ENCODE measurements at places on chromosomes 7 and 10.

DNA sequence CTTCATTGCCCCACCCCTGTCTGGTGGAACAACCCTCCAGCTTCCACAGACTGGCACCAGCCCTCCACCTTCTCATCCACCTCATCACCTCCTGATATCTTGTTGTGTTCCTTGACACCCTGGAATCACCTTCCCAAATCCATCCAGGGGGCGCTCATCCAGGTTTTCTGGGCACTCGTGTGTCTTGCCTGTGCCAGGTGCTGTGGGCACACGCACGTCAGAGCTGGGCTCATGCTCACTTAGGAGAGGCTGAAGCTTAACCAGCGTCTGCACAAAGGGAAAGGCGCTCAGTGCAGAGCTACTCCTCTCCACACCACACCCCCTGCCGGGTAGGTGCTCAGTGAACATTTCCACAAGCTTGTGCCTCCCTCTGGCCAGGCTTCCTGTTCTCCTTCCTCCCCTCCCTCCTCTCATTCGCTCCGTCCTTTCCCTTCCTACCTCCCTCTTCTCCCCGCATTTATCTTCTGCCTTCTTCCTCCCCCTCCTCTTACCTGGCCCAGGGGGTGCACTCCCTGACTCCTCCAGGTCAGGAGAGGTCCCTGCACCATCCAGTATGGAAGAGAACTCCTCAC, 4.8 kb downstream of the ADCYAP1R1 start:
- no peak for DNase-seq

DNA sequence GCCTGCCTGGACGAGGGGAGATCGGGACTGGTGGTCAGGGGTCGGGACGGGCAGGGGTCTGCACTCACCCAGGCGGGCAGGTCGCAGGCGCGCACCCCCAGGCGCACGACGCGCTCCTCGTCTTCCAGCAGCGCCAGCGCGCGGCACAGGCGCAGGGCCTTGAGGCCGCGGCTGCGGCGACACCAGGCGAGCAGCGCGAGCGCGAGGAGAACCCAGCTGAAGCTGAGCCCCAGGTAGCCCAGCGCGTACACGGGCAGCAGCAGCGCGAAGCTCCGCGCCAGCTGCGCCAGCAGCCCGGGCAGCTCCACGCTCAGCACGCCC, 328 bp downstream of the ESYT2 start:
- no peak for DNase-seq

GRCh38 chr7:26497801-26498596, 206.3 kb downstream of the SNX10 start:
- no peak for DNase-seq

DNA sequence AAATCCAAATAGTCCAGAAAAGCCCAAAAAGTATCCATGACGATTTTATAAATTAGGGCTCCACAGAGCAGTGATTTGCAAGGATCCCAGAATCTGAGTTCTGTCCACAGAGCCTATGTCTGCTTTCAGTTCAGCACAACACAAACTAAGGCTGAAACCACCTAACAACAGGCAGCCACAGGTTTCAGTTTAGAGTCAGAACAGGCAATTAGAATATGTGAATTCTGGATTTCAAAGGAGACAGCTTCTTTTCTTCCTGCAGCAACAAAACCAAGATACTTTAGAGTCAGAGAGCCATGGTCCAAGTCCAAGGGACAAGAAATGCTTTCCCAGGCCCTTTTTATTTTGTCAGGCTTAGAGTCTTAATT, 23.6 kb downstream of the IFIT3 start:
- DNase-seq: no peak

DNA sequence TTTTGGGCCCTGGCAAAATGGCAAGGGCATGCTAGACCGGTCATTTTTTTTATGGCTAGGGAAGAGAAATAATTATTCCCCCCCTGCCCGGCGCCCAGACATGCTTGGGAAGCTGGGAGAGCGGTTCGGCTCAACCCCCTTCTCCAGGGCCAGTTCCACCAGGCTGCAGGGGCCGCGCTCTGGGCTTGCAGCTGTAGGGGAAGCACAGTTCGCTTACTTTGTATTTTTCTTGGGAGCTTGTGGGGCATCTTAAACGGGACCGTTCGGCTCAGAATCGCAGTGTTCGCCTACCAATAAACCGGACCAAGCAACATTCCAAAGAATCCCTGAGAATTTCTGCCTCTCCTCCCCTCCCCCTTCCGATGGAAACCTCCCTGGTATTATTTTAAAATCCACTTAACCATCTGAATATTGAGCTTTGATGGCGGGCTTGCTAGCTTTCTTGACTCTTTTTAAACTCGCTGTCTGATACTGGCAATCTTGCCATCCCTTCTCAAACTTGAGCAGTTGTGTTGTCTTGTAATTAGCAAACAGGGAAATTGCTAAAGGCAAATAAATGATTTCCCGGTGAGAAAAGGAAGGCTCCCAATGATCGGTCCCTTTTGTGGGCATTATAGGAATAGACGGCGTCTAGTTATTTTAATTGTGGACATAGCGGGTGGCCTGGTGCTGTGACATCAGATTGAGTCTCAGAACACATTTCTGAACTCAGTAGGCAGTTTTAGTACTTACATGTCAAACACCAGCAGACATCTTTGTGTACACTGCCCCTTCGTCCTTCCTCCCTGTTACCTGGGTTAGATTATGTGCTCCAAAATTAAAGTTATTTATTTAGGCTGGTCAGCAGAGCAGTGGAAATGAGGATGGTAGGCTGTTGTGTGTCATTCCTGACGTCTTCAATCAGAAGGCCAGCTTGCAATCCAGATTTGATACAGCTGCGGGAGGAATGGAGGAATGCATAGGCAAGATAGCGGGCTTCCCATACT, 3.4 kb downstream of the TCF7L2 start:
- no peak for DNase-seq

GRCh38 chr10:121998462-121998861, 9.5 kb downstream of the TACC2 start:
- no peak for DNase-seq

GRCh38 chr10:30373596-30374327, 24.7 kb upstream of the MTPAP start:
- DNase-seq: no peak

DNA sequence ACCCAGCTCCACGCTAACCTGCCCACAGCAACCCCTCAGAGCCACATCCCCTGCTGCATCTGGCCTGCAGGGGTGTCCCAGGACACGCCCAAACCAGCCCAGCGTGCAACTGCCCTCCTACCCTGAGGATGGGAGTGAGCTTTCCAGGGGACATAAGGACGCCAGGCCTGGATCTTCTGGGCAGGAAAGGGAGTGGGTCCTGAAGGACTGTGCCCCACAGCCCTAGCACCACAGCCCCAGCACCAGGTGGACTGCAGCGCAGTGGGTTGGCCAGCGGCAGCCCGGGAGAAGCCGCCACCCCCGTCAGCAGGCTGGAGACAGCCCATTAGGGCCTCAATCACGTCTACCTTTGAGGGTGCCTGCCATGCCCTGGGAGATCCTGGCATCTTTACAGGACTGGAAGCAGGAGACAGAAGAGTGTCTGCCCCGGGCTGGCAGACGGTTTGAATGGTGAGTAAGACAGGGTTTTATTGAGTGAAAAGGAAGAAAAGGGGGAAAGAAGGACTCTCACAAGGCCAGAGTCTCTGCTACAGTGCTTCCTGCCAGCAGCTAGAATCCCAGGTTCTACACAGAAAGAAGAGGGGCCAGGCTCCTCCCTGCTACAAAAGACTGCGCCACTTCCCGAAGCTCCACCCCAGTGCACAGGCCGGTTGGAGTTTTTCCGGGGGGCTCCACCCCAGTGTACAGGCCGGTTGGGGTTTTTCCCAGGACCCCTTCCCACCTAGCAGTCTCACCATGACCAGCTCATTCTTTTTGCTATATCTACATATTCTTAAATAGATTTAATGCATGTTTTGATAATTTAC, 69.8 kb upstream of the KCTD7 start:
- no peak for DNase-seq

DNA sequence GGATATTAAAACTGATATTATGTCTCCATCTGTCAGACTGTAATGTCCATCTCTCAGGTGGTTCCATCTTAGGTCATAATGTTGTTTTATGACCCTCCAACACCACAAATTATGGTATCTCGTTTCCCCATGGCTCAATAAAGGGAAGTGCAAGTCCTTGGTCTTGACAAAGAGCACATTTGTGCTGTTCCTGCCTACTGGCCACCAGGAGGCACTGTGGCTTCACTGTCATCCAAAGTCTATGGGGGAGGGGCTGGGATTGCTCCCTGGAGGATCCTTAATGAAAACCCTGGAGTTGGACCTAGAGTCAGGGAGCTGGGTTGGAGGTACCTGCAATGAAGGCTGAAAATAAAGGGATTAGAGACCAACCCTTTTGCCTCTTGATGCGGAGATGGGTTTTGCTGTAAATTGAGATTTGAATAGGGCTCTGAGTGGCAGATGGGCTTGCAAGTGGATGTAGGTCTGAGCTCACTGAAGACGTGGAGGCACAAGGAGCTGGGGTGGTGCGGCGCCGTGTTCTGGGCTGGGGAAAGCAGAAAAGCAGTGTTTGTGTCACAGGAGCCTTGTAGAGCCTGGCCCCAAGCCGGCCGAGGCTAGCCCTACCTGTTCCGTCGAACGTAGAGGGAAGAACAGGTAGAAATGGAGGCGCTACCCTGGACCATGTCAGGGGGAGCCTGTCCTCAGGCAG, 180.5 kb upstream of the PRSS58 start:
- DNase-seq: no peak

DNA sequence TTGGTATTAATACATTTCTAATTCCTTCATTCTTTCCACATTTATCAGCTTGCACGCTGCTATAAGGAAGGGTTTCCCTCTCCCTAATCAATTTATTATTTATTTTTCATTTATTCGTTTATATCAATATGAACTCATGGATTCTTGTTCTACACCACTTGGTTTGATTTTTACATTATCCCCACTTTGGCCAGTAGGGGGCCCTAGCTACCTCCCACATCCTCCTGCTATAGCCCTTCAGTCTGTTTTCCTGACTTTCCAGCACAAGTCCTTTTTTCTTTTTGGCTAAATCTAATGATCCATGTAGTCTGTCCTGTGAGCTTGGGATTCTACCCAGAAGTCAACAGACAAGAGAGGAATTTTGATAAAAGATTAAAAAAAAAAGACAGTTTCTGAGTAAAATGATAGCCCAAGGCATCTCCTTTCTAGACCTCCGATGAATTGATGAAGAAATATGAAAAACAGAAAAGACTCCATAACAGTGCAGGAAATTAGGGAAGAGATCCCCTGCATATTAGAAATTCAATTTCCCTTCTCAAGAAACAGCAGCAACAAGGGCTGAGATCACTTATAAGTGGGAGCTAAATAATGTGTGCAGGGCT, 47.7 kb downstream of the LYZL2 start:
- DNase-seq: no peak

DNA sequence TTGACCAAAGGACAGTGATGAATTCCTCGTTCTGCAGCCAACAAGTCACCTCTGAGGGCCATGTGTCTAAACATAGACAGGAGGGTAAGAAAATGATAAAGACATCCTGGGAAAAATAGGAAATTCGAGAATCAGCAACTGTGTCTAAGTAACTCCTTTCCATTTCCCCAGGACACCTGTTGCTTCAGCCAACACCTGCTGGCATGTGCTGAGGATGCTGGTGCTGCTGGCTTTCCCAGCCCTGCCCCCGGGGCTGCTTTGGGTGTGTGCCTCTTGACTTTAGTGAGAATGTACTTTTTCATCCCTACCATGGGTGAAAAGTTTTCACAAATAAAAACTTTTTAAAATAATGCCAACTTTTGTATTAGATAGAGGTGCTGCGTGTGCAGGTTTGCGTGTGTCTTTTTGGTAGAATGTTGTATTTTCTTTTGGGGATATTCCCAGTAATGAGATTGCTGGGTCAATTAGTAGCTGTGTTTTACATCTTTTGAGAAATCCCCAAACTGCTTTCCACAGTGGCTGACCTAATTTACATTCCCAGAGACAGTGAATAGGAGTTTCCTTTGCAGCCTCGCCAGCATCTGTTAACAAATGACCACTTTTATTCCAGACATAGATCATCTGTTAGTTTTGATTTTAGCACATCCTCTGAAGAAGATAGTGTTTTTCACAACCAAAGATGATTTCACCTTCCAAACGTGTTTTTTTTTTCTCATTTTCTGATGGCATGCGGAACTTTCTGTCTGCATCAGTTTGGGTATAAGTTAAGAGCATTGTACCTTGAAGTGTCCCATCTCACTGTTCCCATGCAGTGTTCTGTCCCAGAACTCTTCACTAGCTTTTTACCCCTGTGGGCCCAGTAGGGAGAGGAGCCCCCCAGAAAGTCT, 104.2 kb upstream of the ACBD5 start:
- DNase-seq: no peak

- DNase-seq: no peak
Measured at GRCh38 chr7:69129524-69129923, 468.8 kb upstream of the AUTS2 start.

- peak; percentile 64 for DNase-seq
Measured at GRCh38 chr10:5692461-5693358, 8.1 kb downstream of the TASOR2 start.

DNA sequence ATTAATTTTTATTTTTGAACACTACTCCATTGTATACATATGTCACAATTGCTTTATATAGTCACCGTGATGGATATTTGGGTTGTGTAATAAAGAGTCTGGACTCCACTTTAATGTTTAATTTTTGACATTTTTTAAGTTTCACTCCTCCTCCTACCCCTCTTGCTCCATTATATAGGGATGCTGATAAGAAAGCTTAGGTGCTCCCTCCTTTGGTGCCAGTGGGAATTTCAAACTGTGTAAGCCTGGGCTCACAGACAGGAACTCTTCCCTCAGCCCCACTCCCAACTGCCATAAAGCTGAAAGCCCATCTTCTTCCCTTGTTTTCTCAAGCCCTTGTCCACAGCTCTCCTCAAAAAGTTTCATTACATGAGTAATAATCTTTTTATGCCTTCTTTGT, 47.6 kb downstream of the TWIST1 start:
- DNase-seq: no peak

DNA sequence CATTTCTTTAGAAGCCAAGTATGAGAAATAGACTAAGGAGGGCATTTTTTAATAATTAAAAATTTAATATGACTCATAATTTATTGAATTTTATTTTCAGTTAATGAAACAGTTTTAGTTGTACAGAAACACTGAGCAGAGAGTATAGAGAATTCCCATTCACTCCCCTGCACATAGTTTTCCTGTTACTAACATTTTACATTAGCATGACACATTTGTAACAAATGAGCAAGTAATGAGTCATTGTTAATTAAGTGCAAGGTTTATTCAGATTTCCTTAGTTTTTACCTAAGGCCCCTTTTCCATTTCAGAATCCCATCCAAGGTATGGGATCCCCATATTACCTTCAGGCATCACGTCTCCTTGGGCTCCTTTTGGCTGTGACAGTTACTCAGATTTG, 271.5 kb upstream of the FZD8 start:
- DNase-seq: no peak
